Caudate nucleus (tissue), 63 donors: ENCODE measurements at places on chromosomes 5 and 9.

GRCh38 chr9:120158221-120158620, 421.7 kb downstream of the CDK5RAP2 start:
- DNase-seq, result no peak

- no peak for DNase-seq
Measured at GRCh38 chr5:125005266-125005665, 258.8 kb upstream of the ZNF608 start.

GRCh38 chr5:178434851-178435250, 155.3 kb downstream of the COL23A1 start:
- DNase-seq, result no peak

GRCh38 chr5:31131381-31131891, 62.0 kb upstream of the CDH6 start:
- DNase-seq, result no peak

GRCh38 chr5:173490681-173491080, 125.8 kb downstream of the BOD1 start:
- no peak for DNase-seq

DNA sequence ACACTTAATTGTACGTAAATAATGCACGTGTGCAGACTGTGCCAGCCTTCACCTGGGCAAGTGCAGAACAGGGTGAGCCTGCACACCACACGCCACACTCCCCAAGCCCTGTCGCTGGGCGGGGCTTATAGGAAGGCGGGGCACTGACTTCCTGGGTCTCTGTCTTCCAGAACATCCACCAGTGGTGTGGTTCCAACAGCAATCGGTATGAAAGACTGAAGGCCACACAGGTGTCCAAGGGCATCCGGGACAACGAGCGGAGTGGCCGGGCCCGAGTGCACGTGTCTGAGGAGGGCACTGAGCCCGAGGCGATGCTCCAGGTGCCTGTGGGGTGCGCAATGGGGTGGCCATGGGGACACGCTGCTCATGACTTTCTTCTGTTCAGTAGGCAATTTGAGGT, 44.2 kb downstream of the GSN start:
- DNase-seq, result no peak

DNA sequence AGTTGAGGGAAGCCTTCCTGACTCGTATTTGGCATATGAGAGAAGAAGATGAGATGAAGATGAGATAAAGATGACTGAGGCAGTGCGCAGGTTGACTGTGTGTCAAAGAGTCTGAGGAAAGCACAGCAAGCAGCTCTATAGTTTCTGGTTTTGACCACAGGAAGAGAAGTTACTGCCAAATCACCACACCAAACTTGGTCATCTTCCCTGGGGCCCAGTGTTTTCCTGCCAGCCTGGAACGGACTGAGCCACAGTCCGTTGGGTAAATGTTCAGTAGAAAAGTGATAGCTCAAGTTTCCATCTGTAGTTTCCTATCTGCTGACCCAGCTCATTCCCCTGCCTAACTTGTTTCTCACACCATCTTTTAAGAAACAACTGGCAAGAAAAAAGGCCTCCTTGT, 80.7 kb upstream of the ADAMTS19 start:
- no peak for DNase-seq

GRCh38 chr9:1042466-1042865, 7.7 kb upstream of the DMRT2 start:
- DNase-seq, result no peak

GRCh38 chr5:133877351-133878235, 90.8 kb downstream of the C5orf15 start:
- DNase-seq, result no peak

DNA sequence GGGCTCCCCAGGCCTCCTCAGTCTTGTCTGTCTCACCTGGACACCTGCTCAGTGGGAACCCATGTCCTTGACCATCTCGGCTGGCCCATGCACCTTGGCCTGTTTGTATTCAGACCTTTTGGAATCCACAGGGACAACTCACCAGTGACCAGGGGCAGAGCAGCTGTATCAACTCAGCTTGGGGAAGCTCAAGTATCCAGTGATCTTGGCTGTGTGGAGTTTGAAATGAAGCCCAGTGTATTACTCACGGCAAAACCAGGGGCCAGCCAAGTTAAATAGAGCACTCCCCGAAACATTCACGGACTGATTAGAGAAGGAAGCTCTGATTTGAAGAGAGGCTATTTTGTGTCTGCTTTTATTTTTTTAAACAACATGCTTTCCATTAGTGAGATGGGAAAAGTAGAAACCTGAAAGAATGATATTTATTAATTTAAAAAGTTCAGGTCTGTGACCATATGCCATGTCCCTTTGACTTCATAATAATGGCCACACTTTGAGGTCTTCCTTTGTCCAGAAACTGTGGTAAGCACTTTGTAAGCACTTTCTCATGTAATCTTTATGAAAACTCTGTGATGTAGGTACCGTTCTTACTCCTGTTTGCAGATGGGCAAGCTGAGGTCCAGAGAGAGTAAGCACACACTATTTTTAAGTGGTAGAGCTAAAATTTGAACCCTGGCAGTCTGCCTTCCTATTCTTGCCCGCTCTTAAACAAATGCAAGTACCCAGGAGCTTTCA, 656.5 kb downstream of the BNC2 start:
- no peak for DNase-seq

DNA sequence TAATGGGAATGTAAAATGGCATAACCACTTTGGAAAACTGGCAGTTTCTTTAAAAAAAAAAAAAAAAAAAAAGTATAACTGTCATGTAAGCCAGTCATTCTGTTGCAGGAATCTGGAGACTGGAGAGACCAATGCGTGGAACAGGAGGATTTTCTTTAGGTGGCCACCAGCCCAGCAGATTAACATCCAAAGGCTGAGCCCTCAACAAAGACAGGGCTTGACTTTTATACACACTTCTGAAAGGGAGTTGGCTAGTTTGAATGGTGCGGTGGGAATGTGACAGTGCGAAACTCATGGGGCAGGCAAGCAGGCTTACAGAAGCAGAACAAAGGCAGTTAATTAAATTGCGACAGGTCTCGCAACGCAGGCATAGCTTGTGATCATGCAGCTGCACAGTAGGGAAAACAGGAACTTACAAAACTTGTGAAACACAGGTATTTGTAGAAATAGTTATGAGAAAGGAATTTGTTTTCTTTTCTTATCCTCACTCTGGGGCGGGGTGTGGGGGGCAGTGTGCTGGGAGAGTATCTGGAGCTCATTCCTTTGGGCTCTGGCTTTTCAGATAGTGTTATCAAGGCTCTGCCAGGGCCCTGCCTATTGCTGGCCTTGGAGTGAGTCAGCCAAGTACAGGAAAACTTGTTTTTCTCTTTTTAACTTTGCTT, 12.0 kb downstream of the UIMC1 start:
- DNase-seq, result no peak

DNA sequence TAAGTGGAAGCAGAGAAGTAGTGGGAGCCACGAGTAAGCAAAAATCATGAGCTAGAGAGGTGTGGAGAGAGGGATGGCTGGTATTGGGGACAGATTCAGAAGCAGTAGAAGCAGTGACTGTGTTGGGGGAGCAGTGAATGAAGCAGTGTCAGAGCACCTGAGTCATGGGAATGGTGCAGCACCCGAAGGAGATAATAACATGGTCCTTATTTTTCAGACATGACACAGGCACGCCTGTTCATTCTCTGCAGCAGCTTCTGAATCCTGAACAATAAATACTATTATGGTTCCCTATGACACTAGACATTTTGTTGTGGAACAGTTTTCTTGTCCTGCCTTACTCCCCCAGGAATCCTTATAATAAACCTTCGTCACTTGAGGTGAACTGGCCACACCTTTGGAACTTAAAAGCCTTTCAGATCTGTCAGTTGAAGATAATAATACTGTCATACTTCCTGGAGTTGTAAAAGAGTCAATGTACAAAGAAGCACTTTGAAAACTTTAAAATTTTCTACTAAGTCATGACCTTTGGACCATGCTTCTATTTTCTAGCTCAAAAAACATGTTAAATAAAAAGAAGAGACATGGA, 7.0 kb upstream of the RASA1 start:
- DNase-seq, result no peak

- no peak for DNase-seq
Measured at GRCh38 chr5:91079037-91079436, 304.1 kb downstream of the ARRDC3 start.

GRCh38 chr5:131171276-131171810, 599 bp downstream of the LYRM7 start:
- no peak for DNase-seq

- no peak for DNase-seq
Measured at GRCh38 chr9:22622815-22623214, 176.2 kb downstream of the DMRTA1 start.

DNA sequence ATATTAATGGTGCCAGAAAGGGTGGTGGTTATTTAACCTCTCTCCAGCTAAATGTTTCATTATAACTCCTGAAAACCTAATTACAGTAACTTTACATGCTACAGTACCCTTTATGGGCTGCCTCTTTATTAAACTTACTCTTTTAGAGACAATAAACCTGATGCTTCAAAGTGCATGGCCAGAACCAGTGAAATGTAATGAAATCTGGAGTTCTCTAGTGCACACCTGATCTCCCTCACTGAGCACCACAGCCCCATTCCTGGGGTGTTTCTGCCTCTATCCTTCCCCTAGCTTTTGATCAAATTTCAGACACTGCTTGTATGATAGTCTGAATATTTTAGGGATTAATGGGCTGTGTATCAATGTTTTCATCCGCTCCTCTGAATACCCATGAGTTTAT, 306.5 kb upstream of the WWC1 start:
- DNase-seq, result no peak

DNA sequence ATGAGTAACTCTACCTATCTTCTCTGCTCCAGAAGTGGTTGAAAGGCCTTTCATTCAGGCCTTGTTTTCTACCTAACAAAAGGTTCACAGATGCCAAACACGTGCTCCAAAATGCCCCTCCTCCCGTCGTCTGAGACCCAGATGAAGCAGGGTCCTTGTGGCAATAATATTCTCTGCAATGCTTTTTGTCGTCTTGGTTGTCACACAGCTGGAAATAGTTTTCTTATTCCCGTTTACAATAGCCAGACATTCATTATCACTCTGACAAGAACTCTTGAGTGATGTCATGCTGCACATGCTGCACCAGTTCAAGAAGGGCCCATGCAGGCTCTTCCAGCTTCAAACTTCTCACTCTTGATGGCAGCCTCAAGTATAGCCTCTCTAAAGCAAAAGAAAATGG, 7.8 kb downstream of the LPAR1 start:
- DNase-seq, result no peak

DNA sequence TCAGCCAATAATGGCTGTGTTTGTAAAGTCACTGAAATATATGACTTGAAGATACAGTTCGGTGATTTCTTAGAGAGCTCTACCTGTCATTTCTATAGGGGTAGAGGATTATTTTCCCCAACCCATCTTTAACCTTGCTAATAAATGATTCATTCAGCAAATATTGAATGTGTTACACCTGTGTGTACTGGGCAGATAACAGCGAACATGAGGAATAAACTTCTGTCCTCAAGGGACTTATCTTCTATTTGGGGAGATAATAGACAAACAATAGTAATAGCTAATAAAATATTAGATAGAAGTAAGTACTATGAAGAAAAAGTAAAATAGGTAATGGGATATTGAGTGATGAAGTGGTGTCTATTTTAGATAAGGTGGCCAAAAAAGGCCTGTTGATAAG, 9.3 kb downstream of the TTC23L start:
- DNase-seq, result no peak

GRCh38 chr9:96566498-96567202, 53.0 kb downstream of the CDC14B start:
- peak; percentile 68 for DNase-seq

DNA sequence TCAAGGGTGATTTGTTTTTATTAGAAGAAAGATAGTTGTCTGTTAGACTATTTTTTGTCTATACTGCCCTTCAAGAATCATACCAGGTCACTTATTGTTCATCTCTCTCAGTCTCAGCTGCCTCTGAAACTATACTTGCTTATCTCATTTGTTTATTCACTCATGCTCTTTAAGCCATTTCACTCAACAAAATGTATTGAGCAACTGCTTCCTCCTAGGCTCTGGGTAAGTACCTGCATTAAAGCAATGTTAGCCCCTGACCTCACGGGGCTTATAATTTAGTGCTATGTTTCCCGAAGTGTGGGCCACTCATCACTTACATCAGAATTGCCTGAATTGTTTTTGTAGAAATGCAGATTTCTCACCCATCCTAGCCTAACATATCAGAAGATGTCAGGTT, 100.9 kb downstream of the DPYSL3 start:
- DNase-seq, result no peak

DNA sequence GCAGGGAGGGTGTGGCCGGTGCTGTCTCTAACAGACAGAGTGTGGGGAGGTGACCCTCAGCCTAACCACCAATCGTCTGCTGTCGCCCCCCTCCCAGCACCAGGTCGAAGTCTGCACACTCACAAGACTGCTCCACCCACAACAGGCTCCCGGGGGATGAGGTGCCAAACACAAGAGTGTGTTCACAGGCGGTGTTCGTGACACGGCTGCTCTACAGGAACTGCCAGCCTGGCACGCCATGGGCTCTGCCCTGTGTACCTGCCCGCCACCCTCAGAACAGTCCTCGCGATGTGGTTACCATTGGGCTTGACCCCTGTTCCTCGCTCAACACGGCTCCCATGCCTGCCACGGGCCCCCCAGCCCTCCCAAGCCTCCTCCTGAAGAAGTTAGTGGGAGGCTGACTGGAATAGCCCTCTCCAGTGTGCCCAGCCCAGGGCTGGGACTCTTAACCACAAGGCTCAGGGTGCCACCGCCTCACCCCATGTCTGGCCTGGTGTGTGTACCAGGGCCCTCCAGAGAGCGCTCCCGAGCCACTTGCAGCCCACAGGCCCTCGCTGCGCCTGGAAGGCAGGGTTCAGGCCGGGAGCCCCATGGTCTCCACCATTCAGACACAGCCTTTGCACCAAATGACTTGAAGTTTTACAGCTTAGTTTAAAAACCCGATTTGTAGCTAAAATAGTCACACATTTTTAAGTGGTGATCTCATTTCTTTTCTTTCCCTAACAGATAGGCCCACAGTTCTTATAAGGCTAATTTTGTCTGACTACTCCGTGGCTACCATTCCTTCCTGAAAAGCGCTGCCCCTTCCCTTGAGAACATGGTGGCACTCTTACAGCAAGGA, 102.5 kb downstream of the CAMSAP1 start:
- DNase-seq, result no peak

GRCh38 chr5:154652746-154653417, 102.3 kb upstream of the LARP1 start:
- no peak for DNase-seq

DNA sequence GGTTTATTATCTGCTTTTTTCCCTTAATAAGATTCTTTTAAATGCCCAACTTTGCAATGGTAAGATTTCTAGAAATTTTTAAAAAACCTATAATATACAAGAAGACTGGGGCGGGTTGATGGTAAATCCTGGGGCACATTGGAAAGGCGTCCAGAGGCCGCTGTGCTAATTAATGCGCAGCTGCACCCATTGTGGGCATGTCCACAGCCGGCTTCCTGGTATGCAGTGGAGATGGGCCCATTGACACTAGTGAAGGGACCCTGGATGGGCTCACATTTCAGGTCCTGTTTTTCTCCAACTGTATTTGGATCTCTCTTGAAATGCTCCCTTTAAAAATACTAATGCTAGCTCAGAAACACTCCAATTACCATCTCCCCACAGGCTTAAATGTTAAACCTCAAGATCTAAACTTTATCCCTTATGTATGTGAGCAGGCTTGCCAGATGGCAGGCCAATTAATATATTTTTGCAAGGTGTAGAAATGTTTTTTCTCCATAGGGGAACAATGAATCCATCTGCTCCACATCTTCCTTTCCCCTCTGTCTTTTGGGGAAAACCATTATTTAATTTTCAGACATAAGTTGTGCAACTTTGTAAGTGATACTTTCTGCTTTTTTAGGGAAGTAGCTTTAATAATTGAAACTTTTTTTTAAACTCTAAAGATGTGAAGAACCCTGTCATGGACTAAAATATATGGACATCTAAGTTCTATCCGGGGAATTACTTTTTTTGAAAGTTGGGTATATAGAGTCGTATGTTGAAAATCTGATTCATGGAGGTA, 177.3 kb downstream of the CD180 start:
- no peak for DNase-seq
